Hippocampal formation (tissue), 2 donors: ENCODE measurements at places on chromosomes 2 and 18.

GRCh38 chr18:12106471-12106870 is 12.8 kb downstream of the ANKRD62 start:
- DNase-seq: no peak

DNA sequence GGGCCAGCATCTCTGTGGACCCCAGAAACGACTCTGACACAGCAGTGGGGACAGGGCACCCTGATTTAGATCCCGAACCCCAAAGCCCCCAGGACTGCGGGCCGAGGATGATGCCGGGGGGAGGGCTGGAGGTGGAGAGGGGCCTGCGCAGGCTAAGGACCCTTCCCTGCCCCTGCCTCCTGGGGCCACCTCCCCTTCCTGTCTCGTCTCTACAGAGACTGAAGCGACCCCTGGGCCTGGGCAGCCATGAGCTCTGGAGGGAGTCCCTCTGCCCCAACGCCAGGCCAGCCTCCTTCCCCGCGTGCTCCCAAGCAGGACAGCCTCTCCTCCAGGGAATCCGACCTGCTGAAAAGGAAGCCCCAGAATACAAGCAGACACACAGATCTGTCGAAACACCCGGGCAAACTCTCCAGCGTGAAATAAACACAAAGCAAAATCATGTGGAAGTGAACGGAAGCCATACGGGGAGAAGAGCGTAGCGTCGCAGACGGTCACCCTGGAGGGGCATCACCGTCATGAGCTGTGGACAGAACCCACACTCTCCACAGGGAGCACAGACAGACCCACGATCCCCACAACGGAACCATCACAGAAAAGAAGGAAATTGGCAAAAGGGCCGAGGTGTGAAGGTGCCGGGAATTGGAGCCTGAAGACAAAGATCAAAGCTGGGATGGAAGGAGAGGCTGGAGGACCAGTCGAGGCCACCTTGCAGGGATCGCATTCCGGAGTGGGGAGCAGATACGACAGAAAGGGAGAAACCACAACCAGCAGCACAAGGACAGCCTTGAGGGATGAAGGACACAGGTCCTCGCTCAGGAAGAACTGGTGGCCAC is 51.0 kb upstream of the CTDP1 start:
- DNase-seq: no peak

GRCh38 chr2:72012886-72013574 is 134.6 kb downstream of the CYP26B1 start:
- DNase-seq: no peak

GRCh38 chr18:34221971-34222306 is 2.8 kb downstream of the NOL4 start:
- peak; percentile 18 for DNase-seq

DNA sequence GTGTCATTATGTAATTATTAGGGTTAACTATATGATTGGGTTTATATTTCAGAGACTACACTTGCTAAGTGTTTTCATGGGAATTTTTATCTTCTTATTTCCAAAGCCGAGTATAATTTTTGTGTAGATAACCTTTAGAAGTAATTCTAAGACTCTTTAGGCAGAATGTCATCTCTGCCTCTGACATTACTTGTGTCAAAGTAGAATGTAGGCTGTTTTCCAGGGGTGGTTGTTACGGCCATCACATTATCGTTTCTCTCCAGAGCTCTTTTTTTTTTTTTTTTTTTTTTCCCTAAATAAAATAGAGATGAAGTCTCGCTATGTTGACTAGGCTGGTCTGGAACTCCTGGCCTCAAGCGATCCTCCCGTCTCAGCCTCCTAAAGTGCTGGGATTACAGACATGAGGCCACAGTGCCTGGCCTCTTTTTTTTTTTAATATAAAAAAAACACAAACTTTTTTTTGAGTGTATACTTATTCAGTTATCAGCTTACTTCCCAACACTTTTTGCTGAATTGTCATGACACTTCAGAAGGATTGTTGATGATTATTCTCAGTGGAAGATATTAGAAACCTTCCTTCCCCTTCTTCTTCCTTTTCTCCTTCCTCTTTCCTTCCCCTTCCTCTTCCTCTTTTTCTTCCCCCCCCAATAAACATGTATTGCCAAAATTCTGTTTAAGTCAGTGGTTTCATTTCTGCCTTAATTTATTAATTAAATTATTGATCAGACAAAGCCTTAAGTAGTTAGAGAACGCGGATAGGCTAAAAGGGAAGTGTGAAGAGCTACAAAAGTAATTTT is 2.3 kb downstream of the PIKFYVE start:
- DNase-seq: no peak

- no peak for DNase-seq
These were observed 874 bp downstream of the WDR43 start for GRCh38 chr2:28895189-28895893.

DNA sequence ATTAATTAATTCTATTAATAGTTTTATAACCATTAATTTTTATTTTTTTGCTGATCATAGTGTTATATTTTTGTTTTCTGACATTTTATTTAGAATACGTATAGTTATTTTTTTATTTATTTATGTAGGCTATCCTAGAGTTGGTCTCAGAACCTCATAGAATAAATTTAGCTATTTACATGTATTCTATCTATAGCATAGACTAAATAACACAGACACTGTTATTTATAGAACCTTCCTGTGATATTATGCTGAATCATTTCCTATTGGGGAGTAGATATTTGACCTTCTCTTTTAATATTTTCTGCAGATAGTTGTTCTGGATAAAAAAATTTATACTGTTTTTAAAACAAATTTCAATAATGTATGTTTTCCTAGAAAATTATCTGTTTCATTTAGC is 20.2 kb downstream of the ARHGEF33 start:
- no peak for DNase-seq

DNA sequence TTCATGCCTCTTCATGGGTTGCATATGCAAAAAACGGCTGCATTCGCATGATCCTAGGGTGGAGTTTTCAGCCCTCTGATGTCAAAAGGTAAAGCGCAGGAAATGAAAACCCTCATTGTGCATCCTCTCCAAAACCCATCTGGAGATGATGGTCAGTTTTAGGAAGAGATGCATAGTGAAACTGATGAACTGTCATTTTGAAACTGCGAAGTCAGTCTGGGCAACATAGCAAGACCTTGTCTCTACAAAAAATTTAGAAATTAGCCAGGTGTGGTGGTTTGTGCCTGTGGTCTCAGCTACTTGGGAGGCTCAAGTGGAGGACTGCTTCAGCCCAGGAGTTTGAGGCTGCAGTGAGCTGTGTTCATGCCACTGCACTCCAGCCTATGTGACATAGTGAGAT is 2.5 kb upstream of the TTLL4 start:
- DNase-seq: no peak

- no peak for DNase-seq
These were observed 225.9 kb downstream of the NEDD4L start for GRCh38 chr18:58269931-58270330.

DNA sequence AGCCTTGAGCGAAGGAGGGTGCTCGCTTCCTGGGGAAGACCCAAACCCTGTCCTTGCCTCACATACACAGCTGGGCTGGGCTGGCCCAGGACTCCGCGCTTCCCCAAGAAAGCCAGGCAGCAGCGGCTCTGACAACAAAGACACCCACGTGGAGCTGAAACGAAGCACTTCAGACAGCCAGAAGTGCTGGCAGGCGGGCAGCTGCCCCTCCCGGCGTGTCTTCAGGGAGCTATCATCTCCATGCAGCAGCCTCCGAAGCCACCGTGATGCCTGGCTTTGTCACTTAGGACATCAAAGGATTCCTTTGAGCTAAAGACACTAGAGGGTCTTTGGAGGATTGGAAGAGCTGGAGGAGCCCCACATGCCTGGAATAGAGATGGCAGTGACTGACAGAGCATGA is 35.2 kb downstream of the C1QL2 start:
- DNase-seq: no peak

DNA sequence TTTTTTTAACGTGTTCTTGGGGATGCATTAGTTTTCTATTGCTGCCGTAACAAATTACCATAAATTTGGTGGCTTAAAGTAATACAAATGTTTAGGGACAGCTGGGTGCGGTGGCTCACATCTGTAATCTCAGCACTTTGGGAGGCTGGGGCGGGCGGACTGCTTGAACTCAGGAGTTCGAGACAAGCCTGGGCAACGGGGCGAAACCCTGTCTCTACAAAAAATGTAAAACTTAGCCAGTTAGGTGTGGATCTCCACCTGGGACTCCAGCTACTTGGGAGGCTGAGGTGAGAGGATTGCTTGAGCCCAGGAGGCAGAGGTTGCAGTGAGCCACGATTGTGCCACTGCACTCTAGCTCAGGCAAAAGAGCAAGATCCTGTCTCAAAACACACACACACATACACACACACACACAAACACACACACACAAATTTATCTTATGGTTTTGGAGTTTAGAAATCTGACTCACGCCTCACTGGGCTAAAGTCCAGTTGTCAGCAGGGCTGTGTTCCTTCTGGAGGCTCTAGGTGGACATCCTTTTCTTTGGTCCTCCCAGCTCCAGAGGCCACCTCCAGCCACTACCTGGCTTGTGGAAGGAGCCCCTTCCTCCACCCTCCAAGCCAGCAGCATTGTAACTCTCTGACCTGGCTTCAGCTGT is 76.1 kb downstream of the SEPTIN10 start:
- no peak for DNase-seq

- DNase-seq: no peak
These were observed 83.4 kb upstream of the PELI1 start for GRCh38 chr2:64227603-64228125.

GRCh38 chr18:2971741-2972552 is 41.0 kb downstream of the LPIN2 start:
- no peak for DNase-seq

GRCh38 chr2:156653675-156654074 is 217.5 kb downstream of the GPD2 start:
- no peak for DNase-seq

DNA sequence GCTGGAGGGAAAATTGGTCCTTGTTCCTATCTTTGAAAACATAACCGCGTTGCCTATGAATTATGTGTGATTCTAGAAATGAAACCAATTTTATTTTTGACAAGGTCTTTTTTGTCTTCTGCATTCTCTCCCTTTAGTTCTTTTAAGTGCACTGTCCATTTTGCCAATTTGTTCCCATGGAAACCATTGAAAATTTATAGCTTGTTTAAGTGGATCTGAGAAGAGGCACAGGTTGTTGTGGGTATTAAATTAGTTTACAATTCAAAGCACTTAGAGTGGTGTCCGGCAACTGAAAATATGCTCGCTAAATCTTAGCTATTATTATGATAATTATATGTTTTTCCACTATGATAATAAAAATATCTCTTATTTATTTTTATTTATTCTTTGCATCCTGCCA is 107.5 kb upstream of the FSHR start:
- no peak for DNase-seq

GRCh38 chr2:74096052-74096451 is 51.7 kb downstream of the BOLA3 start:
- DNase-seq: no peak

GRCh38 chr2:13193900-13194299 is 477.2 kb downstream of the TRIB2 start:
- no peak for DNase-seq

DNA sequence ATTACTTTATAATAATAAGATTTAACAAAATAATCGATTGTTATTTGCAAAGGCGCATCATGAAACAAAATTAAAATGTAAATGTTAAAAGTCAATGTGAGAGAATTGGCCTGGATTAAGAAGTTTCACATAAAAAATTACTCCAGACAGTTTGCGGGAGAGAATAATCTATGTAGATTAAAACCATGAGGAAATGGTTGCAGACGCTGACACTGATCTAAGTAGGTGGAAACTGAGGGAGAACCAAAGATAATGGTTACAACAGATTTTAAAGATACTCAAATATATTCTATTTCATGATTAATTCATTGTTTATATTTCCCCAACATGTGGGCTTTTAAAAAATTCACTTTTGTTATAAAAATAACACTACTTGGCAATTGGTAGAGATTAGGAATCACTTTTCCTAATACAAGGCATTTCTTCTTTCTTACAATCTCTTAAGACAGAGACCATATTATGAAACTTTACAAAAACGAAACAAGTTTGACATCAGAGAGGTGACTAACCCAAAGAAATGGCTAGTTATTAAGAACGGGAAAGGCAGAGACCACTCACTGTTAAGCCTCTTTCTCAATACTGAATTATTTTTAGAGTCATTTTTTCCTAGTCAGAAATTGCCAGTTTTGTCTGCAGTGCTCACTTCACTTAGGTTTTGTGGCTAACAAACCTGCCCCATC is 1.6 kb downstream of the KANSL1L start:
- DNase-seq: peak; percentile 66

GRCh38 chr2:27152796-27153464 is 4.1 kb downstream of the TCF23 start:
- no peak for DNase-seq

GRCh38 chr2:80519699-80520291 is 215.2 kb upstream of the LRRTM1 start:
- no peak for DNase-seq

- no peak for DNase-seq
These were observed 73.0 kb downstream of the MTCL1 start for GRCh38 chr18:8778386-8778785.

DNA sequence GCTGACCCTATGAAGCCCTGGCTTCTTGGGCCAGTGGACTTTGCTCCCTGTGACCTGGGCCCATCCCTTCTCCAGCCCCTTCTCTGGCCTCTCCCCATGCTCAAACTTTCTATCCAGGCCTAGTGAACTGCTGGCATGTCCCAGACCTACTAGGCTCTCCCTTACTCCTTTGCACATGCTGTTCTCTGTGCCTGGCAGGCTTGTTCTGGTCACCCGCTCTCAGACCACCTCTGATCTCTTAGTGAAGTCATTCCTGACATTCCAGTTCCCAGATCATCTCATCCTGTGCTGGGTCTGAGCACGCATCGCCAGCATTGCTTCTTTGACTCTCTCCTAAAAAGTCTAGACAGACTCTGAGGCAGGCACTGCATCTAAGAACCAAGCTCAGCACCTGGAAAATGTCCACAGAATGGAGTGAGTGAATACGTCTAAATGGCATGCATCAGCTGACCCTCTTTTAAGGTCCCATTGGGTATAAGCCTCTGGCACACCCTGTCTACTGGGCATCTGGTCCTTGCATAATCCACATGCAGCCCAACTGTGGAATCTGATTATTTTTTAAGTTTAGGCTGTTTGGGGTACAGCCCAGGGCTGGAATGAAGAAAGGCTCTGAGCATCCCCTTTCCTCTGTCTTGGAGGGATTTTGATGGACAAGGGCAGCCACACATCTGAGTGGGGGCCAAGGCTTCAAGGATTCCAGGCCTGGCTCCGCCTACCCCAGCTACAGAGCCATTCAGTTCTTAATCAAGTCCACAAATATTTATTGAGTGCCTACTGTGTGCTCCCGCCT is 130.6 kb upstream of the HAAO start:
- DNase-seq: no peak

- no peak for DNase-seq
These were observed 33.3 kb upstream of the KLF11 start for GRCh38 chr2:10009811-10010781.
